ENCODE measurements at places on chromosomes 16 and 17.

DNA sequence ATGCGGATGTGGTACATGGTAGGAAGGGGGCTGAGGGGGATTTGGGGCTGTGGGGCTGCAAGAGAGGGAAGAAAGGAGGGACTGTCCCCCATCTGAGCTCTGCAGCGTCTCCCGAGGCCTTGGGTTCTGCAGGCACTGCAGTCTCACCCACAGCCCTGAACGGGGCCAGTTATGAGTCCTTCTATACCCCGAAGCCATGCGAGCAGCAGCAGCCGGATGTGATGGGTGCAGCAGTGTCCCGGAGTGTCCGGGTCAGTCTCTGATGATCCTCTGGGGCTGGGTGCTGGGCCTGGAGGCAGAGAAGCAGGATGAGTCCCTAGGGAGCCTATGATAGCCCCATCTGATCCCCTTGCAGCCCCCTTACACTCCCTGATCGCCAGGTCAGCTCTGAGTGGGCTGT, 41.5 kb downstream of the CPNE2 start:
- no peak for DNase-seq

DNA sequence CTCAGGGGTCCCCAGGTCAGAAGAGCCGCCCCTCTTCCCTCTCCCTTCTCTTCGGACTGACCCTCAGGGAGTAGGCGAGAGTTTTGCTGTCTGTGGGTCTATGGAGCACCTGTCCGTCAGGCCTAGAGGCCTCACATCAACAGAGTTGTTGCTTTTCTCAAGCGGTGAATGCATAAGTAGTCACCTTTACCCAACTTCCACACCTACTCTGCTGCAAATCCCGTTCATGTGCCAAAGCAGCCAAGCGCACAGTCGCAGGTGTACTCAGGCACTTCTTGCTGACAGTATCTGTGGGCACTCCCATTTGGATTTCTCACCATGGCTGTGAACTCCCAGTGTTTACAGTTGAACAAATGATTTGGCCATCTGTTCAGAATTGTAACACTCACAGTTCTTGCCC, 4.0 kb upstream of the FA2H start:
- DNase-seq: no peak

GRCh38 chr17:30942308-30943079, 20.7 kb downstream of the ADAP2 start:
- DNase-seq: no peak

DNA sequence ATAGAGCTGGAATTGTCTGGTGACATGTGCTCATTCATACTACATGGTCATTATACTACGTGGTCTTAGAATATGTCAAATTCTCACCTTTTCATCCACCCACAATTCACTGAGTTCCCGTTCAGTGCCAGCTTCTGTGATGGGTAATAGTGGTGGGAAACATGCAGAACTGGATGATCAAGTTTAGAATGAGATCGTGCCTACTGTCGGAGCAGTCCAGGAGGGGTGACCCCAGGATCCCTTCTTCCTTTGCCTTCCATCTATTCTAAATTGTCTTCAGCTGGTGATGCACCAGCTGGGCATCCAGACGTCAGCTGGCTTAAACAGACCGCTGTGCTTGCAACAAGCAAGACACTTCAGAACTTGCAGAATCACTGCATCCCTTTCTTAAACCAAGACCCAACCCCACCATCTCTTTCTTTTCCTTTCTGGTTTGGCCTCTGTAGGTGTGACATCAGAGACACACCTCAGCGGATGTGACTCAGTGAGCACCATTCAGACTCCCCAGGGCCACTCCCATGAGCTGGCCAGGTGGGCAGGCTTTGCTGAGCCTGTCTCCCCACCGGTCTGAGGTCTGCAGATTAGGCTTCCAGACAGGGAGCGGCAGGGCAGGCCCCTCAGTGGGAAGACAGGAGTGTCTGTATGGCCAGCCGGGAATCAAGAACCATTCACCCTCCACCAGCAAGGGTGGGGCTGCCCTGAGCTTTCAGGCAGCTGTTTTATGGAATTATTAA, 18.1 kb downstream of the C17orf100 start:
- no peak for DNase-seq

DNA sequence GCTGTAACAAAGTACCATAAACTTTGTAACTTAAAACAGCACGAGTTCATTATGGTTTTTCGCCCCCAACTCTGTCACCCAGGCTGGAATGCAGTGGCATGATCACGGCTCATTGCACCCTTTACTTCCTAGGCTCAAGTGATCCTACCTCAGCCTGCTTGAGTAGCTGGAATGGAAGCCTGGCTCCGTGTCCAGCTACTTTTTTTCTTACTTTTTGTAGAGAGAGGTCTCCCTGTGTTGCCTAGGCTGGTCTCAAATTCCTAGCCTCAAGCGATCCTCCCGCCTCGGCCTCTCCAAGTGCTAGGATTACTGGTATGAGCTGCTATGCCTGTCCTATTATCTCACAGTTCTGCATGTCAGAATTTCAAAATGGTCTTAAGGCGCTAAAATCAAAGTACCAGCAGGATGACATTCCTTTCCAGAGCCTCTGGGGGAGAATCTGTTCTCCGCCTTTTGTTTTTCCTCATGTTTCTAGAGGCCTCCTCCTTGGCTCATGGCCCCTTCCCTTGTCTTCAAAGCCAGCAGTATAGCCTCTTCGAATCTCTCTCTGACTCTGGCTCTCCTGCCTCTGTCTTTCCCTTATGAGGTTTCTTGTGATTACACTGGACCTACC, 10.1 kb upstream of the PRM1 start:
- DNase-seq: no peak

Measured in NCI-H2081 treated with DMSO at 0.1 percent for 48 hours (cell line).